ENCODE measurements at places on chromosomes 6 and 20.
A peak's percentile ranks its signal among the peaks of the same experiment; 100 is the strongest.

- DNase-seq = no peak
These were observed 48.2 kb upstream of the TLDC2 start for GRCh38 chr20:36827541-36828279.

GRCh38 chr6:43081043-43081442 is 4.9 kb downstream of the PTK7 start:
- DNase-seq = no peak

GRCh38 chr20:57922706-57923105 is 212.9 kb upstream of the PMEPA1 start:
- no peak for DNase-seq

GRCh38 chr20:38221119-38221589 is 39.4 kb downstream of the KIAA1755 start:
- DNase-seq = peak; percentile 57

- DNase-seq = no peak
These were observed 10.5 kb downstream of the ZC3H12D start for GRCh38 chr6:149474108-149474935.
